Activated CD4-positive, CD25-positive, alpha-beta regulatory T cell treated with anti-CD3 and anti-CD28 coated beads, Interleukin-2, amount 50 U/mL, for 24 hours (primary cell): ENCODE measurements at places on chromosomes 5 and 9.

- no peak for ATAC-seq
Measured at GRCh38 chr5:134115806-134116175, 1.3 kb downstream of the TCF7 start.

- ATAC-seq = no peak
Measured at GRCh38 chr5:151062405-151063141, 18.3 kb downstream of the TNIP1 start.

DNA sequence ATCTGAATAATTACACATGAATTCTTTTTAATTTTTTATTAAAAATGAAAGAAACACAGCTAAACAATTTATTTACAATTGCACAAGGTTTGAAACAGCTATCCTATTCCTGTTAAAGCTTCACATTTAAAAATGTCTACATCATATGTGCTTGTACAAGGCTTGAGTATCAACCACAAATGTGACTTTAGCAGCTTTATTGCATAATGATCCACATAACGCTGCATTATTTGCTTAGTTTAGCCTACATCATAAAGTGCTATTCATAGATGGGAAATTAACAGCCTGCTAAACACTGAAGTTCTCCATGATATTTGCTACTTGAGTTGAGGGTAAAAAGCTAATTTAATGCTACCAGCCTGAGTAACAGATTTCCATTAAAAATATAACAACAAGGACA lies 45.0 kb downstream of the TRIM36 start:
- no peak for ATAC-seq

DNA sequence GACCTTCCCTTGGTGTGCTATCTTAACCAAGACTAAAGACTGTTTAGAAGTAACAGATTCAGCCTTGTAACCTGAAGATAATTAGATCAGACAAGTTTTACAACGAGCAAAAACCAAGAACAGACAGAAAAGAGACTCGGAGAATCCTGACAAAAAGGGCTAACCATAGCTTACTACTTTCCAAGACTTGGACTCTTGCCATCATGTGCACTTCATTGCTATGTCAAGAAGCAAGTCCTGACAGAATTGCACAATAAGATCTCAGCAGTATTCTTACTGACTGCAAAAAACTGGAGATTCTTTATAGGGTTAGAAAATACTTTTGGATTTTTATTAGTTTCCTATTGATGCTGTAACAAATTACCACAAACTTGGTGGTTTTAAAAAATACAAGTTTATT lies 1539.0 kb upstream of the NUDT12 start:
- ATAC-seq = no peak

DNA sequence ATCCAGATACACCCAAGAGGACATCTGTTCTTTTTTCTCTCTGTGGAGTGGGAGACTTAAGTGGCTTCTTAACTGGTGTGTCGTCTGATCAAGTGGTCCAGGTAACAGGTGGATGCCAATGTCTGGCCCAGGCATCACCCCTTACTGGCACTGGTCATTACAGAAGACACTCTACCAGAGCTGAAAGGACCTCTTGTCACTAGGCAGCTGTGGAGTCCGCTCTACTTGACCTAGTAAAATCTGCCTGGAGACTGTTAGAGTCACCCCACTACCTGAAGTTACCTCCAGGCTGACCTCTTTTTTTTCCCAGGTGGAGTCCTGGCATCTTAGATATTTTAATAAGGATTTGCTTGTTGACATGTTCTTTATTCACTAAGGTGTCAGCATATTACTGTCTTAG lies 22.5 kb downstream of the FXN start:
- ATAC-seq = no peak

- ATAC-seq = no peak
Measured at GRCh38 chr9:69885474-69885929, 64.9 kb downstream of the CFAP95 start.

DNA sequence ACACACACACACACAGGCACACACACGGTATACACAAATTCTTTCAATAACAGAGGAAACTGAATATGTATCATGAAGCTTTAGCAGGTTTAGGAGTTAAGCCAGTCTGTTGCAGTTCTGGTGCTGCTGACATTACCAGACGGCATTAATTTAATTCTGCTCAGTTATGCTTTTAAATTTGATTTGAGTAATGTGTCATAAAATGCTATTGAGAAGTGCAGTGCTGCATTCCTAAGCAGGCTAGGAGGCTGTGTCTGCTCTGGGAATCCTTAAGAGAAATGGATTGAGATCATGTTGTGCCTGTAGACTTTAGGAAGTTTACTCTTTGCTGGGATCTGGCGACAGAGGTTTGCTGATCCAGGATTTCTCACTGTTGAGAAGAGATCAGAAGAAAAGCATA lies 733.8 kb downstream of the BRINP1 start:
- no peak for ATAC-seq

DNA sequence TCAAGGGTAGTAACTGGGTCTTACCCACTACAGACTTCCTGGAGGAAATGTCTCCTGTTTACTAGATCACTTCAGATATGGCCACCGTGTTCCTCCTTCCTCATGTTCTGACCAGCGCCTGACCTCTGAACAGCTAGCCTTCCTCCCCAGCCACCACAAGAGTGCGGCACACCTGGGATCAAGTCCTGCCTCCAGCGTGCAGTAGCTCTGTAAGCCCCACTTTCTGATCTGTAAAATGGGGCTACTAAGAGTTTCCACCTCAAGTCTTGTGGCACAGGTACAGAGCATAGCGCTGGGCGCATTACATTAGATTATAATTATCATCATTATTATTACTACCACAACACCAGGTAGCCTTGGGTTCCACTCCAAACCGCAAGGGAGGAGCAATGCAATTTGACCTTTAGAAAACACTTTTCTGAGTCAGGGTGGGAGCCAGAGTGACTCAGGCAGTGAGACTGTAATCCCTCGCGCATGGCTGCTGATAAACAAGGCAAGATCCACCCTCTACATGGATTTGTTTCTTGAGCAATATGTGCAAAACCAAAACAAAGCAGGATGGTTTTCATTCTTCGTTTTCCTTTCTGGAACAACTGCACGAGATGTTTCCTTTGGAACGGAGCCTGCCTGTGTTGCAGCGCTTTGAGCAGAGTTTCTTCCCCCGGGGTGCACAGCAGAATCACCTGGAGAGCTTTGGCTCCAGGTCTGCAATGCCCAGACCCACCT lies 65.0 kb upstream of the ANGPTL2 start:
- no peak for ATAC-seq

- ATAC-seq = peak; percentile 45
Measured at GRCh38 chr9:76687861-76688391, 76.3 kb upstream of the PCA3 start.

DNA sequence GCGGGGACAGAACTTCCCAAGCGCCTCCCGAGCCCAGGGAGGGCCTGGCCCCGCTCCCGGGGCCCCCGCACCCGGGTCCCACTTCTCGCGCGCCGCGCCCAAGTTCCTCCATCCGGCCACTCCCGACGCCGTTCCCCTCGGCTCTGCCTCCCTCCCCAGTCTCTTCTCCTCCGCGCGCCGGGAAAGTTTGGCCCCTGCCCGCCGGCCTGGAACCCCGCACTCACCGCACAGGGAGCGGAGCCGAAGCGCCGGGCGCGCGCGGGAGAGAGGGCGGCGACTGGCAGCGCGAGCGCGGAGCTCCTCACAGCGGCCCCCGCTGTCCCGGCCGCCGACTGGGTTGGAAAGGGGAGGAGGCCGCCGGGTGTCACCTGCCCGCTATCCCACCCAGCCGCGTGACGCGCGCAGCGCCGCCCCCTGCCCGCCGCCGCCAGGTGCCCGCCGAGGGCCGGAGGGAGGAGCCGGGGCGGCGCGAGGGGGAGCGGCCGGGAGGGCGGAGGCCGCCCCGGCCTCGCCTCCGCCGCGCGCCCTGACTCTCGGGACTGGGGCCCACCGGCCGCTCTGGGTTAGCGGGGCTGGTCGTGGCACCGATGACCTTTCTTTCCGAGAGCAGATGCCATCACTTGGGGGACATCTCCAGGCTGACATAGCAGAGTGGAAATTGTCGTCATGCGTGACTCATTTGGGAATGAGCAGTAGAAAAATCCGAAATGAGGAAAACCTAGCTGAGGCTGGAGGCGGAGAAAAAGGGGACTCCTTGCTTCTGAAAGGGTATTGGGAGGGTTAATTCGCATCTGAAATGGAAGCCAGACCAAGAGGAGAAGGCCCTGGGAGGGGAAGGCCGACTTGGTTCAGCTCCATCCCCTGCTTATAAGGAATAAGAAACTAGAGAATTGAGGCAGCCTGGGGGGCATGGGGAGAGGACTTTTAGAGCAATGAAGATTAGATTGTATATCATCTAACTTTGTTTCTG lies at the start of gene ELOVL7:
Gene ELOVL7, minus strand, starts transcription at position 334 of the 970 bp plus-strand sequence. CDS start 56,872 bp downstream, outside the sequence.
- ATAC-seq = peak; percentile 41
